Activated naive CD8-positive, alpha-beta T cell treated with anti-CD3 and anti-CD28 coated beads, Interleukin-2, amount 10 ng/mL, durations not matched to agents 7 days and 5 days (primary cell): ENCODE measurements at places on chromosomes 1 and 21.

- no peak for DNase-seq
These were observed 298.3 kb downstream of the GPATCH2 start for GRCh38 chr1:217332431-217333065.

GRCh38 chr1:15370781-15371520, 38.7 kb upstream of the EFHD2 start:
- DNase-seq, result no peak

- DNase-seq, result no peak
These were observed 45.0 kb downstream of the NEK2 start for GRCh38 chr1:211630236-211631081.

- no peak for DNase-seq
These were observed 72.5 kb upstream of the SMYD2 start for GRCh38 chr1:214208460-214208859.

DNA sequence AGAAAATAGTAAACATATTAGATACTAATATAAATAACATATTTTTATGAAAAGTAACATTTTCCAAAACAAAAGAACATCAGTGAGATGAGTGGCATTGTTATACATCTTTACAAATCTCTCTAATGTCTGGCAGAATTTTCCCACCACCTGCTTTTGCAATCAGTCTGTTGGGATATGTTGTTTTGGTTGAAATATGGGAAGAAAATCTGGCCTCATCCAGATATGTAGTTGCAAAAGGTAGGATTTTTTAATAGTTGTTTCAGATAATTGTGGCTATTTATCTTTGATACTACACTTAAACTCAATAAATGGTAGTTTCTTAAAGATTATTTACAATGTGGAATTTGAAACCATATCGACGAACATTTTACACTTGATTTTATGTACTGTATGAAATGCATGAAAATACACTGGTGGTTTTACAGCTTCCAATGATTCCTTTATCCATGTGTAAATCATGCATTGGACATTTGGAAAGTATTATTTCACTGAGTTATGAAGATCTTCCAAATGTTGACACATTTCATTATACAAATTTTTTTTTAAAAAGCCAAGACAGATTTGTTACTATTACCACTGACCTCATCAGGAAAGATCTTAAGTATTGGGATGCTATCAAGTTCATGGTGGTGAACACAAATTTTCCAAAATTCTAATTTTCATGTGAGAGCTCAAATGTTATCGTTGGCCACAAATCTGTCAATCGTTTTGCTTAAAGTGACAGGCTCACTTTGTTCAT, 74.1 kb upstream of the CD34 start:
- no peak for DNase-seq

- no peak for DNase-seq
These were observed 24.0 kb downstream of the HS2ST1 start for GRCh38 chr1:86938450-86938849.
